NCI-H526 (cell line): ENCODE measurements at places on chromosomes 1 and 21.

- DNase-seq: no peak
These were observed 808.6 kb upstream of the ADGRL4 start for GRCh38 chr1:79815115-79815514.

- no peak for DNase-seq
These were observed 6.3 kb upstream of the PRDM15 start for GRCh38 chr21:41885341-41886024.

- no peak for DNase-seq
These were observed 22.7 kb downstream of the SYNJ1 start for GRCh38 chr21:32705139-32705538.

- DNase-seq: no peak
These were observed 14.0 kb downstream of the LBR start for GRCh38 chr1:225413708-225414375.

GRCh38 chr1:174116042-174116441, 43.3 kb upstream of the RABGAP1L start:
- no peak for DNase-seq

DNA sequence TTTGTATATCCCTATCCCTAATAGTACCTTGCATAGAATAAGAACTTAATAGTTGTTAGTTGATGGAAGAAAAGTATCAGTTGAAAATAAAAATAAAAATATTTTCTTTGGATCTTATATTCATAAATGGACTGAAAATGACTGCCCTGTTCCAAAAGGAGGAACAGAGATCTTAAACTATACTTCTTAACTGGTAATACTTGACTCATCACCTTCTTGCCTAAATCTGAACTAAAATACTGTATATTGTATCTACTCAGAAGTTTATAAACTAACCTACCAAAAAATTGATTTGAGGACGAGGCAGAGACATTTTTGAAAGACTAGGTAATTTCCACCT, 178.8 kb downstream of the SYT2 start:
- DNase-seq: no peak

DNA sequence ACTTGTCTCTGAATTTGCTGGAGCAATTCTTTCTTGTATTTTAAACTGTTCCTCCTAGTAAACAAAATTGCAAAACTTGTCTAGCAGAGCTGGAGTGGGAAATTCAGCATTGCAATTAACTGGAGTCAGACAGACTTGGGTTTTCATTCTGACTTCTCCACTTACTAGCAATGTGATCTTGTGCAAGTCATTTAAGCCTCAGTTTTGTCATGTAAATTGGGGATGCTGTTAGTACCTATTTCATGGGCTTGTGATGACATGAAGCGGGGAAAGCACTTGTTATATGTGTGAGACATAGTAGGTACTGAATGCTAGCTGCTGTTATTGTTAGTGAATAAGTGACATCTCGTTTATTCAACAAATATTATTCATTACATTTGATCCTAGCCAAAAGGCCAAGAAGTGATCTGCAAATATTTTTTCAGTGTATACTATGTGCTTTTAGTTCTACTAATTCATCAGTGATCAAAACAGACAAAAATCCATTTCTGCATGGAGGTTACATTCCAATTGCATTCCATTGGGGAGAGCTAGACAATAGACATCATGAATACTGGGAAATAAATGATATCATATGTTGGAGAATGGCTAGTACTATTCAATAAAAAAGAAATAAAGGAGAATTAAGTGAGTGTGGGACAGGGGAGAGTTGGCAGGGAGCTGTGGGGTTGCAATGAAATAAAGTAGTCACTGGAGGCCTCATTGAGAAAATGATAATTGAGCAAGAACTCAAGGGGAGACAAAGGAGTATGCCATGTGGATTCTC, 47.1 kb downstream of the CACHD1 start:
- no peak for DNase-seq

DNA sequence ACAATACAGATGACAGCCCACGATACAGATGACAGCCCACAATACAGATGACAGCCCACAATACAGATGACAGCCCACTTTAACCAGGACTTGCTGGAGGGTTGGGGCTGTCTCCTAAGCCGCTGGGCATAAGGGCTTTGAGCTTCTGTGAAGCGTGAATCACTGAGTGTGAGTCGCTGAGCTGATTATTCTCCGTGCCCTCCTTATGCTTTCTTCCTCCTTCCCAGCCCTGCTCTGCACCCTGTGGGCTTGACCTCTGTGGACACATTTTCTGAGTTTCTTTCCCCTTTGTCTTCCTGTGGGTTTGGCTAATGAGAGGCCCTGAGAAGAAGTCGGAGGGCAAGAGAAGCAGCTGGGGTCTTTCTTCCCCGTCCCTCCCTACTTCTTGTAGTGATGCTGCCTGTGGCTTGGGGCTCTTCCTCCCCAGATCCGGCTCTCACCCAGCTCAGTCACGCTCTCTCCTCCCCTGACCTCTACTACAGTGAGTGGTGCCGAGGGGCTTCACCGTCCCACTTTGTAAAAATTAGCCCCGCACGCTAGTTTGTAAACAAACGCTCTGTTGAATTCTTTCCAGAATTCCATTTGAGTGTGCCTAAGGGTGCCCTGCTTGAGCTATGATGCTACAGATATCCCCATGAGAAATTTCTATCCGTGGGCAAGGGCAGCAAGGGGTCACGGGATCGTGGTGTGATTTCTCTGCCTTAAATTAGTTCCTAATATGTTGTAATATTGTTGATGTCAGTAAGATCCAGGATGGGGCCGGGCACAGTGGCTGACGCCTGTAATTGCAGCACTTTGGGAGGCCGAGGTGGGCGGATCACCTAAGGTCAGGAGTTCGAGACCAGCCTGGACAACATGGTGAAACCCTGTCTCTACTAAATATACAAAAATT, 46.4 kb upstream of the SOD1 start:
- no peak for DNase-seq

DNA sequence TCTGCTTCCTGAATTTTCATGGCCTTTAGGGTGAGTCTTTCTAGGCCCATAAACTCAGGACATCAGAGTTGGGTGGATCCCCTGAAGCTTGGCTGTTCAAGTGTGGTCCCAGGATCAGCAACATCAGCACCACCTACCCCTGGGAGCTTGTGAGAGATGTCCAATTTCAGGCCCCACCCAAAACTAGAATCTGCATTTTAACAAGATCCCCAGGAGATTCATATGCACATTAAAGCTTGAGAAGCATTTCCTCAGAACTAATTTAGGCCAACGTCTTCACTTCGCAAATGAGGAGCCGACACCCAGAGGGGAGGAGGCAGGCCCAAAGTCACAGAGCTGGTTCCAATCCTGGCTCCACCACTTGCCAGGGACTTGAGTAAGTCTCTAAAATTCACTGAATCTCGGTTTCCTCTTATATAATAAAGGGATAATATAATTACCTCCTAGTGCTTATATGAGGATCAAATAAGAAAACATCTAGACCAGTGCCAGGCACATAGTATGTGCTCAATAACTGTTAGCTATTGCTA, 10.3 kb upstream of the PHLDA3 start:
- no peak for DNase-seq

GRCh38 chr1:172824209-172824608, 165.3 kb downstream of the FASLG start:
- no peak for DNase-seq

- no peak for DNase-seq
These were observed 110.7 kb downstream of the RYR2 start for GRCh38 chr1:237152506-237153335.

GRCh38 chr1:87426463-87427249, 98.0 kb downstream of the LMO4 start:
- no peak for DNase-seq
